ENCODE measurements at places on chromosomes 16 and 17. TPM values are rescaled to one million over a fixed set of nuclear protein-coding genes. Genes with fewer than 3 reads are reported as not detected.

DNA sequence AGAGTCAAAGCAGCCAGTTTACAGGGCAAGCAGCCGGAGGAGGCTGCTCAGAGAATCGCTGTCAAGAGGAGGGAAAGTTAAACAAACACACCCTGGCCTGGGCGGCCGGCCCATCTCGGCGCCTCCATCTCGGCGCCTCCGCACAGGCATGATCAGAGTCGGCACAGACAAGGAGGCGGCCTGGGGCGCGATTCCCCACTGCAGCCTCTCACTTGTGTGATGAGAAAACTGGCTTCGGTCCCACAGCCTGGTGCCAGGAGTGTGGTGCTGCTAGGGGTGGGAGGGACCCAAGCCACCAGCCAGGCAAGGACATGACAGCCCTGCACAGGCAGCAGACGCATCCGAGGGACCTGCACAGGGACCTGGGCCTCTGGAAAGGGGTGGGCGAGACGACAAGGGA is 17.7 kb downstream of the SLC38A10 start:
- DNase-seq = peak; percentile 66

DNA sequence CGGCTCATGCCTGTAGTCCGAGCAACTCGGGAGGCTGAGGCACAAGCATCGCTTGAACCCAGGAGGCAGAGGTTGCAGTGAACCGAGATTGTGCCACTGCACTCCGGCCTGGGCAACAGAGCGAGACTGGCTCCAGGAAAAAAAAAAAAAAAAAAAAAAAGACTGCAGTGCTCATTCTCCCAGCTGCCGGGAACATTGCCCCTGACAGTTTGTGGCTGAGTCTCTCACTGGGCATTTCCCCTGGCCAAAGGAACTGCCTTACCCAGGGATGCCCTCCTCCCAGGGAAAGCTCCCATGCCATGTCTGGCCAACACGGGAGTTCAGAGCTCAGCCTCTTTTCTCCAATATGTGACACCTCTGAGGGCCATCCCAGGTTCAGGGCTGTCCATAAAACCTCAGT is 21.3 kb upstream of the USP10 start:
- DNase-seq = no peak

GRCh38 chr17:28081467-28081866 is 39.0 kb downstream of the NLK start:
- no peak for DNase-seq

DNA sequence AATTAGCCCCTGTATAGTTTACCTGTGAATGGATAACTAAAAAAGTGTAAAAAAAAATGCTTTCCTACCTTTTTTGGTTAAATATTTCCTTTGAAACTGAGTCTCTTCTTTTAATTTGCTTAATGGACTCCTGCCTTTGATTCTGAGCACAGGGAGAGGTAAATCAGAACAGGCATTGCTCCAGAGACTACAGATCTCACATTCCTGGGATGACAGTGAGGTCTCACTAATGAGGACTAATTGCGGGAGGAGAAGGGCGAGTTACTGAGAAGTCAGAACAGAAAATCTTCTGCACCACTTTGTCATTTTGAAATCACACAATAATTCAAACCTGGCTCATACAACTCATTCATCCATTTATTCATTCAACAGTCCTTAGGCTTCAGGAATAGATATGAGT is 437.0 kb upstream of the ASIC2 start:
- DNase-seq = no peak

- no peak for DNase-seq
These were observed 532 bp downstream of the KDM6B start for GRCh38 chr17:7834542-7834956.

DNA sequence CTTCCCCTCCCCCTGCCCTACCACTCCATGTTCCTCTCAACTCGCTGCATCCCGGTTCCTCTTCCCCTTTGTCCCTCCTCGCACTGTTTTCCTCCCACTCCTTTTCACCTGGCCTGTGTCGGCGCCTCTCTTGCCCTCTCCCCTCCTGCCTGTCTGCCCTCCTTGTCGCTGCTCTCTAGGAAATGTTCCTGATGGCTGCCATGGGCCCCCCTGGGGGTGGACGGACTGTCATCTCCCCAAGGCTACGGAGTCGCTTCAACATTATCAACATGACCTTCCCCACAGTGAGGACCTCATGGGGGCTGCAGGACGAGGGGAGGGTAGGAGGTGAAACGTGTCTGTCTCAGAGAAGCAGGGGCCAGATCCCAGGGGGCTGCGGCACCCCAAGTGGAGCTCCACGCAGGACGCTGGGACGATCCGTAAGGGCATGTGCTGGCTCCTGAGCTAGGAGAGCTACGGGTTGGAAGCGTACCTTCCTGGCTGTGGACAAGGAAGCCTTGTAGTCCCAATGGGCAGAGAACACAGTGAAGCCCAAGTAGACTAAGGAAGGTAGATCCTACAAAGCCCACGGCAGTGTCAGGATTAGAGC is 39.8 kb upstream of the KDM6B start:
- DNase-seq = no peak

GRCh38 chr16:1121601-1122397 is 25.8 kb upstream of the C1QTNF8 start:
- DNase-seq = no peak

DNA sequence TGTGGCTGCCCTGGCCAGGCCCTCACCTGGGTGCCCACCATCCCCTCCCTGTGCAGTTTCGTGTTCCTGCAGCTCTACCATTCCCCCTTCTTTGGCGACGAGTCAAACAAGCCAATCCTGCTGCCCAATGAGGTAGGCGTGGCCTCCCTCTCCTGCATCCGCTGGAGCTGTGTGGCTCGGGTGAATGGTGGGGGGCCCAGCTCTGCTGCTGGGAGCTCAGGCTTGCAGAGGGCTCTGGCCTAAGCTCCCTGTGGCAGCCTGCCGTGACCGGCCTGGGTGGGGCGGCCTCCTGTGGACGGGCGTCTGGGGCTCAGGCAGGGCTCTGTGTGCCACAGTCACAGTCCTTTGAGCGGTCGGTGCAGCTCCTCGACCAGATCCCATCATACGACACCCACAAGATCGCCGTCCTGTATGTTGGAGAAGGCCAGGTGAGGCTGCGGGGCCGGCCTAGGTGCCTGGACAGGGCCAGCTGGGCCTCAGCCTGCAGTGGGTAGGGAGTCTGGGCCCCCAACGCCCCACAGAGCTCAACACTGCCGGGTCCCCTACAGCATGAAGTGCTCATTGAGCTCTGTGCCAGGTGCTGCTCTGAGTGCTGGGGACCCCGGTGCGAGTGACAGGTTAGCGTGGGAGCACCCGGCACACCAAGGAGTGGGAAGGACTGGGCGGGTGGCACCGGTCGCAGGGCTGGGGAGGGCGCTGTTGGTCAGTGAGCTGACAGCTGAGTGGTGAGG is 37.3 kb downstream of the TSC2 start:
- DNase-seq = no peak

- no peak for DNase-seq
These were observed 70.4 kb downstream of the TMEM100 start for GRCh38 chr17:55652114-55652823.

- DNase-seq = no peak
These were observed 3.3 kb upstream of the NACA2 start for GRCh38 chr17:61594294-61594825.

- no peak for DNase-seq
These were observed 10.0 kb downstream of the SUPT4H1 start for GRCh38 chr17:58341861-58342475.

GRCh38 chr17:70919241-70919640 is 749.9 kb downstream of the KCNJ2 start:
- no peak for DNase-seq

DNA sequence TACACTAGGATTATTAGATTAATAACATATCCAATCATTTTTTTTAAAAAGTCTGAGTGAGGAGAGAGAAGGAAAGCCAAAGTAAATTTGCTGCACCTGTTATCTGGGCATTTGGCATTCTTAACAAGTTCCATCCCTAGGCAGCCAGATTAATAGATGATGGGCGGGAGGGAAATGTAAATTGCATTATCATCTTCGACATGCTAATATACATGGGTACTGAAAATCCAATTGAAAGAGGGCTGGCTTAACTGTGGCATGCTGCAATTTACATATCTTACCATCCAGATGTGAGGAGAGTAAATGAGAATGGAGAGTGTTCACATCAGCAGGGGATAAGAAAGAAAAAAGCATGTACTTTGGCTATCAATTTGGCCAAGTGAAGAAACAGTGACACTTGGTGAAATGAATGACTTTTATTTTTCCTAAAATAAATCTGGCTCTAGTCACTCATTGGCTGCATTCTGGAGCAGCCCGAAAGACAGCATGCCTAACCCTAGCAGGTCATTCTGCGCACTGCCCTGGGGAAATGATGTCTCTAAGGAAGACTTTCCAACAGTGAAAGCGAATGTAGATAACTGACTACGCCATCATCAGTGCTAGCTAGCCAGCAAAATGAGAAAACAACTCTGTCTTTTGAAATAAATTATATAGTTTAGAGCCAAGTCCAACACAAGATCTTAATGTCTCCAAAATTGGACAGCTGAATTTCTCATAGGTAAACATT is 57.9 kb downstream of the HYDIN start:
- DNase-seq = no peak

- no peak for DNase-seq
These were observed 42.5 kb downstream of the KSR1 start for GRCh38 chr17:27498615-27499309.

- DNase-seq = no peak
These were observed 46.1 kb upstream of the MTMR4 start for GRCh38 chr17:58560511-58560910.

DNA sequence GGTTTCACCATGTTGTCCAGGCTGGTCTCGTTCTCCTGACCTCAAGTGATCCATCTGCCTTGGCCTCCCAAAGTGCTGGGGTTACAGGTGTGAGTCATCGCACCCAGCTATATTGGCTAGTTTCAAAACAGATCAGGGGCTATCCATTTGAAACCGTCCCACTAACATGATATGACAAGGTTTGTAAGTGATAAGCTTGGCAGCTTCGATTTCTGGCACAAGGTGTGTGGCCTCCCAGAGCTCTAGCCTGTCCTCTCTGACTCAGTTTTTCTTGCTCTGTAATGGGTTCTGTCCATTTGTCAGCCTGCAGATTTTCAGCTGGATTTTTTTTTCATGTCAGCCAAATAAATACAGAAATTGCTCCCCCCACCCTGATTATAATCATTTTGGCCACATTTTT is 31.8 kb upstream of the TENT4B start:
- DNase-seq = no peak

GRCh38 chr16:88739139-88739976 is 33.1 kb downstream of the CTU2 start:
- DNase-seq = no peak

- no peak for DNase-seq
These were observed 3.7 kb upstream of the MRPS34 start for GRCh38 chr16:1776672-1776955.

DNA sequence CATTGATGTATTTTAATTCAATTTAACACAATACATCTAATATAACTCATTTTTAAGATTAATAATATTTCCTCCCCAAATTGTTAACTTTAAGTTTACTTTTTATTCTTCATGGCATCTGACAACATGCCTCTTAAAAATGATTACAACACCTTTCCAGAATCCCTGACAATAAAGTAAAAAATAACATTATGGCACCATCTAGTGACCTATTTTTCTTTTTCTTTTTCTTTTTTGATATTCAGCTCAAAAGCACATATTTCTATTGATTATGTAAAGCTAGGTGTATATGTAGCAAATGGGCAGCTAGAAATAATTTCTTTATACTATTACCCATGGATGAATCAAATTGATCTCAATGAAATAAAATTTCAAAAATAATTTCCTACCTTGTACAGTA is 834.3 kb upstream of the CDH8 start:
- DNase-seq = no peak

GRCh38 chr17:15966879-15967248 is 21.9 kb downstream of the ADORA2B start:
- no peak for DNase-seq

DNA sequence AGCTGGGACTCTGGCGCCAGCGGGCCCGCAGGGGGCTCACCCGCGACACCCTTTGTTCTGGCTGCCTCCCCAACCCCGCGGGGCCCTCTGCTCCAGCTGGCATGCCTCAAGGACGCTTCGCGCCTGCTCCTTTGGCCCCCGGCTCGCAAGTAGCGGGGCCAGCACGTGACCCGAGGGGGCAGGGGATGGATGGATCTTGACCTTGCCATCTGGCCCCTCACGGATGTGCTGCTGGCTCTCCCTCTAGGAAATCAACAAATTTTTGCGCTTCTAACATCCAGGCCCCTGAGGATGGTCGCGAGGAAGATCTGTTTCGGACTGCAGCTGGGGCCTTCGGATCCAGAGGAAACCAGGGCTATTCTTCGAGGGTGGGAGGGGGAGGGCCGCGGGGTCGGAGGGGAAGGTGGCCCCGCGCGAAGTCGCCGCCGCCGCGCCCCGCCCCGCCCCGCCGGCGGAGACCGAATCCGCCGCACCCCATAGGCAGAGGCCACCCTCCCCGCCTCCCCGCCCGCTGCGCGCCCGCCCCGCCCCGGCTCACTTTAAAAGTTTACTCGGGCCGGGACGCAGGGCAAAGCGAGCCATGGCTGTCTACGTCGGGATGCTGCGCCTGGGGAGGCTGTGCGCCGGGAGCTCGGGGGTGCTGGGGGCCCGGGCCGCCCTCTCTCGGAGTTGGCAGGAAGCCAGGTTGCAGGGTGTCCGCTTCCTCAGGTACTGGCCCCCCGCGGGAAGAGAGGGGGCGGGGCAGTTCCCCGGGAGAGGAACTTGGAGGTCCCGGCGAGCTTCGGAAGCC is at the start of gene ACSF2:
Gene ACSF2, plus strand, starts transcription at position 537 of the 790 bp plus-strand sequence. Its CDS starts 44 bp downstream, at position 581.
- no peak for DNase-seq

DNA sequence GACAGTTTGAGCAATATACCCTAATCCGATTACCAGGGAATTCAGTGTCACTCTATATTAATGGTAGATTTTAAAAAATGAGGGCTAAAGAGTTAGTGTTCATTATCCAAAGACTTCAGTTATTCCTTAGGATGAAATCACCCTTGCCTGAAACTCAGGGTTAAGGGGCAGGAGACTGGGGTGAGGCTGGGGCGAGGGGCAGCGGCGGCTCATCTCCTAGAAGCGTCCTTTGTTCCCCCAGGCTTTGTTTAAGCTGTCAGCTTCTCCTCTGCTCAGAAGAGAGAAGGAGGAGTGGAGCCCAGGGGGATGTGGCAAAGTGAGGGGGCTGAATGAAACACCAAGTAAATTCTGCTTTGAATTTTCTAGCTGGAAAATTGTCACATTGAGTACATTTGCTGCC is 117.7 kb upstream of the ELAC2 start:
- DNase-seq = no peak

DNA sequence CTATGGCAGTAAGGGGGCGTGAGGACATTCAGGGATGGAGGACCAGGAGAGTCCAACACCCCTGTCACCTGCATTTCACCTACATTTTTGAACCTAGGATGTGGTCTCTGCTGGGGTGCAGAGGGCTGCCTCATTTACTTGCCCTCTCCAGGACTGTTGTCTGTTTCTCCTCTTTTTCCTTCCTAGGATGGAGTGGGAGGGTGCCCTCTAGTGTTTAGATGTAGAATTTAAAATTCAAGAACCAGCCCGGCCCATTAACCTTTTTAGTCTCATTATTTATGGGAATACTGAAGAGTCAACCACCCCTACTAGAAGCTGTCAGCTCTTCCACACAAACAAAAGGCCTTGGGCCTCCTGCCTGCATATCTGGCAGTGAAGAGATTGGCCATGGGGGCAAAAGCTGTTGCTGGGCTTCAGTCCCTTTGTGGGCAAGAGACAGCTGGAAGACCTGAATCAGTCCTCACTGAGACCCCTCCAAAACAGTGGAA is 2.5 kb upstream of the STARD3 start:
- no peak for DNase-seq

GRCh38 chr16:64098451-64098850 is 1023.4 kb downstream of the CDH11 start:
- no peak for DNase-seq

The TRIM72 gene
- 0.05 TPM for polyA plus RNA-seq

The MYH2 gene
- 0.15 TPM for polyA plus RNA-seq

The ARSG gene
- 2.9 TPM for polyA plus RNA-seq

The KCTD2 gene
- polyA plus RNA-seq = 29.1 TPM
